ENCODE measurements at places on chromosomes 1 and 21.

DNA sequence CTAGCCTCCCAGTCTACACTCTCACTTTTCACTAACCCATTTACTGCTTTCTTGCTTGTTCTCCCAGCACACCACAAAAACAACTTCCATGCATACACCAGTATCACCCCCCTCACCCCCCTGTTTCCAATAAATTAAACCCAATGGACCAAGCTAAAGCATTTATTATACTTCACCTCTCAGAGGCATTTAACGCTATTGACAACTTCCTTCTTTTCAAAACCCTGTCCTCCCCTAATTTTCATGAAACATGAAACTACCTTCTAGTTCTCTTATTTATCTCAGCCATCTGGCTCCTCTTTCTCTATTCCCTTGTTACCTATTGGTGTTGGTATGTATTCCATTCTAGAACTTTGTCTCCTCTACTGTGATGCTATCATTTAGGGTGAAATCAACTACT is 32.3 kb downstream of the PTPRC start:
- DNase-seq = no peak

GRCh38 chr1:234533034-234533891 is 54.3 kb upstream of the TARBP1 start:
- no peak for DNase-seq

GRCh38 chr21:42495765-42496119 is 282 bp downstream of the RSPH1 start:
- DNase-seq = no peak

DNA sequence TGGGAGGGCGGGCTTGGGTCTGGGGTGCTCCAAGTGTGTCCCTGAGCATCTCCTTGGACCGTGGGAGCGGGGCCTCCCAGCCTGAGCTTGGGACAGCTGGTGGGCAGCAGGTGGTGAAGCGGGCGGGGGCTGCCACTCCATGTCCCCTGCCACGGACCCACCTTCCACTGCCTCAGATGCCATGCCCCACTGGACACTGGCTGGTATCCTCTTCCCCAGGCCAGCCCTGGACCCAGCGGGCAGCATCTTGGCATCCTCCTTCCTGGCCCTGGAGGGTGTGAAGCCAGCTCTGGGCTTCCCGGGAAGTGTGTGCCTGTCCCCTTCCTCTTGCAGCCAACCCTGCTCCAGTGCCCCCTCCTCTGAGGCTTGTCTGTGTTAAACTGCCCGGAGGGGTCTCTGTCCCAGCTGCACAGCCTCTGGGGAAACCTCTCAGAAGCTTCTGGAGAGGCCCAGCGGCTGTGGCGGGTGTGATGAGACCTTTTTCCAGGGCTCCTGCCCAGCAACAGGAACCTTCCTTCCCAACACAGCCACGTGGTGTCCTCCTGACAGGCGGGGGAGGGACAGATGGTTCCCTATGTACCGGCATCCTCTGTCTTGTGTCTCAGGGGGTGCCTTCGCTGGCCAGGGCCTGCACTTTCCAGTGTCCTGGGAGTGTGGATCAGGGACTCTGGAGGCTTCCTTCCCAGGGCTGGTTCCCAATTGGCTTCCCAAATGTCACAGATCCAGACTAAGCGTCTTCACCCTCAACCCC is 81.6 kb upstream of the DISP3 start:
- DNase-seq = no peak

- no peak for DNase-seq
These were observed 43.6 kb upstream of the CCDC190 start for GRCh38 chr1:162904579-162904978.

DNA sequence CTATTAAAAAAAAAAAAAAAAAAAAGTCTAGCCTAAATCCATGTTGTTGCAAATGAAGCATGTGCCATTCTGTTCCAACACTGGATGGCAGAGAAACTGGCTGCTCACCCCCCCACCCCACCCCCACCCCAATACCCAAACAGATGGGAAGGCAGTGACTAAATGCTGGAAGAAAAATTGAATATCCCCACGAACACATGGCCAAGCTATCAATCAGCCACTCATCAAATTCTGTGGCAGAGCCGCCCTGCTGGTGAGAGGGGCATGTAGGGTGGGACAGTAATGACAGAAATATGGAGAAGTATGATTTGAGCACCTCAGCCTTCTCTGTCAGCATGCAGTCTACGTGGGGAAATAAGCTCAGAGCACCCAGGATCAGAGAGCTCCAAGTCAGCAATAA is 34.1 kb downstream of the OPTC start:
- no peak for DNase-seq

DNA sequence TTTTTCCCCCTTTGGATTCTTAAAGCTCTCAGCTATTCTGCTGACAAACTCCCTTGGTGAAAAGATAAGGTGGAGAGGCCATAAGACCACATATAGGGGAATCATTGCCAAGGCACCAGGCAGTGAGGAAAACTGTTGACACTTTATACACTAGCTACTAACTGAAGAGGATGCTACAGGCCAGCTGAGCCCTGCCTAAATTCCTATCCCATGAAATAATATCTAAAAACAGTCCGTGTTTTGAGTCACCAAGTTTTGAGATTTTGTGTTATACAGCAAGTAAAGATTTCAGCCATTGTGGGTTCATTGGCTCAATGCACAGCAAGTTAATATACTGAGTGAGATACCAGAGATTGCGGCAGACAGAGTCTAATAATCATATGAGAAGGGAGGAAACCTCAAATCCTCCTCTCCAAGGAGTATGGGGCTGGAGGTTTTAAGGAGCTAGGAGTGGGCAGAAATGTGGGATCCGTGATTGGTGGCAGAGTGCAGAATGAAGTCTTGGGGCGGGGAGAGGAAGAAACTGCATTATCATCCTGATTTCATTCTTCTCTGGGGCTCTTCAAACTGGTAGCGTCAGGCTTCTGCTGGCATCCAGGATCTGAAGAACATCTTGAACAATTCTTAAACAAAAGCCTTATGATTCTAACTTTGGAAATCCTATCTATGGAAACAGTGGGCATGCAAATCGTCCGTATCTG is 9.2 kb downstream of the CLDN8 start:
- no peak for DNase-seq

DNA sequence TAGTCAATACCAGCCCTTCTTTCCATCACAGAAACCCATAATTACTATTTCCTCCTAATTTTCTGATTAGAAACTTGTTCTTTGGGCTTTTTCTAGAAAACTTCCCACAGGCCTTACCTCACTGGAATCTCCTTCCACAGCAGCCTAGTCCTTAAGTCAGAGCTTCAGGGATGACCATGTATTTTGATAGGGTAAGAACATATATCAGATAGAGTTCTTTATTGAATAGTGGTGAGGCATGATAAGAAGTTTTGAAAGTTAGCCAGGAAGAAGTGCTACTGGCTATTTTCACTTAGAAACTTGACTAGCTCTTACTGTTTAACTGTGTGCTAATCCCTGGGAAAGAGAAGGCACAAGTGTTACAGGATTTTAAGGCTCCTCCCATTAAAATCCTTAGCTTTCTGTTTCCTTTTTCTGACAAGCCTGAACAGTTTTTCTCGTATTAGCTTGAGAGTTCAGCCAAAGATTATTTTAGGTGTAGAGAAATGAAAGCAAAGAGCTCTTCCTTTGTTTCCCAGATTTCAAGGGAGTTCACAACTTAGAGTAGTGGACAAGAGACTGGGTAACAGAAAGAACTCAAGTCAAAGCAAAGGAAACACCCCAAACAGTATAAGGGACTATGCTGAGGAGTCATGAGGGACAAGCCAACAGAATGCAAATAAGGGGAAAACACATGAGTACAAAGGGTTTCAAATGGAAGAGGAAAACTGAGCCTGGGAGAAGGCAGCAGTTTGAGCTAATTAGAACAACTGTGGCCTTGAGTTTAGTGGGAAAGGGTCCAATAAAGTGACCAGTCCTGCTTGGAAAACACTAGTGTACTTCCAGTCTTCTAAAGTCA is 37.2 kb upstream of the AIM2 start:
- DNase-seq = no peak

DNA sequence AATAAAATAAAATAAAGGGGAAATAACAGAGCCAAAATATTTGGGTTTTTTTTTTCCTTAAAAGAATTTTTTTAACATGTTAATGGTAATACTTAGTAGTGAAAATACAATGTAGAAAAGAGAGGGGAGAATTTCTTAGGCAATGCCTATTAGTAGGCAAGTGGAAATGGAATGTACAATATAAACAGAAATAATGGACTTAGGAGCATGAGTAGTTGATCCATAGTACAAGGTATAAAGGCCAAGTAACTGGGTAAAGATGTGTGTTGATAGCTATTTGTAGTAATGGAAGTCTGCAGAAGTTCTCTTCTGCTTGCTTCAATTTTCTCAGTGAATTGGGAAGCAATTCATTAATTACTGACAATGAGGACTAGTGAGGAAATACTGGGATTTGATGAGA is 34.4 kb downstream of the TESK2 start:
- DNase-seq = no peak

DNA sequence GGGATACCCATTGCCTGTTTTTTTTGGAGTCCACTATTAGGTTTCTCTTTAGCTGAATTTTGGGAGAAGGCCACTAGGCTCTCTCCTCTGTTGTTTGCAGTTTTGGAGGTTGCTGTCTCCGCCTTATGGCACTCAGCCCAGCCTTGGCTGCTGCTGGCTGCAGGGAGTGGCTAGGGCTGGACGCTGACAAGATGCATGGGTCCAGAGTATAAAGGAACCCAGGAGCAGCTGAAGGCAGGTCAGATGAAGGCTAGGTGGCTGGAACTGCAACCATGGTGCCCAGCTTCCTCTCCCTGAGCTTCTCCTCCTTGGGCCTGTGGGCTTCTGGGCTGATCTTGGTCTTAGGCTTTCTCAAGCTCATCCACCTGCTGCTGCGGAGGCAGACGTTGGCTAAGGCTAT is at the start of gene CYP4B1:
TSS of gene CYP4B1 (plus strand) at position 237 of the 400 bp plus-strand sequence. CDS start at position 273, 36 bp downstream.
- no peak for DNase-seq

GRCh38 chr21:33231526-33231925 is 1.8 kb downstream of the IFNAR2 start:
- DNase-seq = peak; percentile 59

DNA sequence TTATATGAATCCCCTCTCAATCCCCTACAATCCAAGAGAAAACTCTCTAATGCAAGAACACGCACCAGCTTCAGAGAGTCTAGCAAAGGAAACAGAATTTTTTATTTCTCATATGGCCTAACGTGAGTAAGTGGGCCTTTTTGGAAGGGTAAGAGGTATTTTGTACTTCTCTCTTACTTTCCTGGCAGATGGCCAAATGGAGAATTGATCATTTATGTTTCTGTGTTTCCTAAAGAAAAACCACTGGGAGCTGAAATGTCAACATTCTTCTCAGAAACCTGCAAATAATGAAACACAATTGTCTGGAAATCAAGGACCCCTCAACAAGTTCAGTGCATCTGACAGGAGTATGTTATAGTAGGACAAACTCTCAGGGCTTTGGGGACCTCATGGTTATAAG is 176.4 kb upstream of the C8B start:
- DNase-seq = no peak

DNA sequence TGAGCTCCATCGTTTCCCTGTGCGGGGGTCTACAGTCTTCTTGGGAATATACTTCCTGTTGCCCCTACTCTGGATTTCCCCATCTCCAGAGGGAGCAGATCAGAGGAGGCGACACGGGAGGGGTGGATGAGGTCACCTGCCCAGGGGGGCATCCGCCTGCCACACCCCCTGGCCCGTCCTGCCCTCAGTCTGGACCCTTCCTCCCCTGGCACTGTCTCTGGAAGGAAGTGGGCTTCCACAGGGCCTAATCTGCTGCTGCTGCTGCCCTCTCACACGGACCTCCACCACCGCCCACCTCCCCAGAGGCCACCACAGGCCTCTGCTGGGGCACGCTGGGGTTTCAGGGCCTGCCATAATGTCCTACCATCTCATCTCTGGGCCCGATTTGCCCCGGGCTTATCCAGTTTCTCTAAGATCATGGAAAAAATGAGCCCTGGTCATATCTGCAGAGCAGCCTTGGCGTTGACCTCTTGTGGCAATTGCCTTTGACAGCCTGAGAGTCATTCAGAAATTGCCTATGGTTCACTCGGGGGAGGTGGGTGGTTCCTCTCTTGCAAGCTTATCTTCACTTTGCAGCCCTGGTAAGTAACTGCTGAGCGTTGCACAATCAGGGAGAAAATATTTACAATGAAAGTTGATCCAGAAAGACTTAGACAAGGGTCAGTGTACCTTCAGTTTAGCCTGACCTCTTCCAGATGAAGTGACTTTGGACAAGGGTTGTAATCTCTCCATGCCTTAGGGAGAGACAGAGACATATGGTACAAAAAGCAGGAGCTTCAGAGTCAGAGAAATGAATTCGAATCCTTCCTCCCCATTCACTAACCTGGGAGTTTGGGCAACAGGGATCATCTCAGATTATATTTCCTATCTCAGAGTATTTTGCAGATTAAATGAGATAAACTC is 252.4 kb downstream of the TOMM20 start:
- peak; percentile 57 for DNase-seq

DNA sequence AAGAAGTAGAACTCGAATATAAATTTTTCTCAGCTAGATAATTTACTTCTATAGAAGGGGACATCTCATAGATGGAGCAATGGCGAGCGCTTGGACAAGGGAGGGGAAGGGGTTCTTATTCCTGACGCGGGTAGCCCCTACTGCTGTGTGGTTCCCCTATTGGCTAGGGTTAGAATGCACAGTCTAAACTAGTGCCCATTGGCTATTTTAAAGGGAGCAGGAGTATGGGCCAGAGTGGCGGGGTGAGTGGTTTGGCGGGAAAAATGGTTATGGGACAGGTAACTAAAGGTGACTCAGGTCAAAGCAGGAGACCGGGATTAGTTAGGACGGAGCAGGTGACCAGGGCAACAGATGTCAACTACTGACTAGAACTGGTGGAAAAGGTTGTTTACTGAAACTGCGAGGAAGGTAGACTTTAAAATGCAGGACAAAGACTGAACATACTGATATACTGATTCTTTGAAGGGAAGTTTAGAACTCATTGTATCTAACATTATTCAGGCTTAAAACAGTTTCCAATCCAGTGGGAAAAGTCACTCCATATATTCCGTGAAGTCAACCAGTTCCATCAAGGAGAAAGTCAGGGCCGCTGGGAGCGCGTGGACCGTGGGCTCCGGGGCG is 940 bp upstream of the ATAD3A start:
- peak; percentile 22 for DNase-seq

GRCh38 chr1:67710417-67710816 is 25.4 kb downstream of the GADD45A start:
- DNase-seq = no peak

DNA sequence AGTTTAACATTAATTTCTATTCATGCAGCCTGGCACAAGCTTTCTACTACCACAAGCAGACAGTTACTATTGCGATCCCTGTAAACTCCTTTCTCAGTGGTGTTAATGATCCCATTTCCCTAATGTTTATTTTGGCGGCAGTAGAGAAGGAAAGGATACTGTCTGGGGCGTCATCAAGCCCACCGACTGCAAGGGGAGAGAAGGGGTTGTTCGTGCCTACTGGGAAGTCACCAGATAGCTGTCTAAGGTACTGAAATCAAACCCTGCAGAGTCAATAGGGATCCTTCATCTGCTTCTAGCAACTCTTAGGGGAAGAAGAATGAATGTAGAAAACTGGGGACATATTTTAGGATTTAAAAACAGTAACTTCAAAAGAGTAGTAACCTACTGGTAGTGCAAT is 95.2 kb upstream of the ADAR start:
- no peak for DNase-seq

GRCh38 chr21:43306911-43307676 is 119.8 kb downstream of the SIK1 start:
- DNase-seq = peak; percentile 44

GRCh38 chr1:27646676-27647075 is 11.7 kb upstream of the FGR start:
- no peak for DNase-seq
